Mucosa of descending colon (tissue), 3 donors: ENCODE measurements at places on chromosomes 4 and X. TPM values are rescaled to one million over a fixed set of nuclear protein-coding genes. Genes with fewer than 3 reads are reported as not detected.

The DMRTC1 gene
- total RNA-seq: not detected

DNA sequence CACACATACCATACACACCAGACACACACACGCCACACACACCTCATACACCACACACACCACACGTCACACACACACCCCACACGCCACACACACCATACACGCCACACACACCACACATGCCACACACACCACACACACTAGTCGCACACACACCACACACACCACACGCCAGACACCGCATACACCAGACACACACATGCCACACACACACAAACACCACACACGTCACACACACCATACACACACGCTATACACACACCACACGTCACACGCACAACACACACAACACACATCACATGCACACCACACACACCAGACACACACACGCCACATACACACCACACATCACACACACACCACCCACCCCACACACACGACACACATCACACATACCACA is 32.0 kb downstream of the FAM53A start:
- DNase-seq: no peak

DNA sequence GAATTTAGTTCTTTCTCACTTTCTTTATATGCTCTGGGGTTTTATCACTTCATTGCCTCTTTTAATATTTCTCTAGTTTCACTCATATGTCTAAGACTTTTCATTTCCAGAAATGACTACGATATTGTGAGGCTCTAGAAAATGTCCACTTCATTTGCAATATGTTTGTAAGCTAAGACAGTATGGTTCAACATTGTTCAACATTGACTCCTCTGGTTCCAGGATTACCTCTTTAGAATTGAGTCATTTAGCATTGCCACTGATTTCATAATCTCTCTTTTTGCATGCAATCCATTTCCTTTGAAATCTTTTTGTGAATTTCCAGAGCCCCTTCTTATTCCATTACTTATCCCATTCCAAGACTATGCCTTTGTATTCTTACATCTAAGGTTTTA is 32.3 kb downstream of the BBS12 start:
- DNase-seq: no peak

DNA sequence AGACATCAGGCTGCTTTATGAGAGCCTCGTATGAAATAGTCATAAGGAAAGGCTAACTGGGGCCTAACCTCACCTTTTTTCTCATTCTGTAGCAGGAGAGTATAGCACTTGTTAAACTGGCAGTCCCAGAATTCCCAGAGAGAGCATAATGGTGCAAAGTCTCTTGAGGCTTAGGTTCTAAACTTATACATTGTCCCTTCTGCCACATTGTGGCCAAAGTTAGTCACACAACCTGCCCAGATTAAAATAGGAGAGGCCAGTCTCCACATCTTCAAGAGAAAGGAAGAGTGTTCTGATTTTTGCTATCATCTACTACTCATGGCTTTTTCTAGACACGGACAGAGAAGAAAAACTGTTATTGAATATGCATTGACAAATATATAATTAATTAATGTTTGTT is 1588.9 kb upstream of the PCDH7 start:
- no peak for DNase-seq

DNA sequence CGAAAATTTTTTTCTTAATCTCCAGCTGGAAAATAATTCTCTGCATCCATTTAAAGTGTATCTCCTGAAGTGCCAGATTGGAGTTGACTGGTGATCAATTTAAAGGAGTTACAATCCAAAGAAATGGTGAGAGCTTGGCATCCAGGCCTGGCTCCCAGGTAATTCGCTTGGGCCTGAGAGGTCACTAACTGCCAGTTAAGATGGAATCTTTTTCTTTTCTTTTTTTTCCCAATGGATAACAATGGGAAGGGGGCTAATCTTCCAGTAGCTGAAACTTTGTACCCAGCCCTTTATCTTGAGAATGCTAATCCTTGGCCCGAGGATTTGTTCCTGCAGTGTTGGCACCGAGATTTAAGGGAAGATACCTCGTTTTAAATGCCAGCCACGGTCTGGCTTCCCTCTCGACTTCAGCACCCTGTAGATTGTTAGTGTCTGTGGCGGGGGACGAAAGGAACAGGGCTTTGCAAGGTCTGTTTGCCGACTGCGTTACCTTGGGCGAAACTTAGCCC is 13.3 kb upstream of the PITX2 start:
- no peak for DNase-seq
